A549 treated with AZD2906 at 1 μM for 4 hours (cell line): ENCODE measurements at places on chromosomes 2 and 18. TPM values are rescaled to one million over a fixed set of nuclear protein-coding genes. Genes with fewer than 3 reads are reported as not detected.

IL1RN gene
- total RNA-seq = 0.16 to 0.37 TPM (median 0.33 TPM) in 5 replicates

OSR1 gene
- total RNA-seq = 7.3 to 9.7 TPM (median 7.4 TPM) in 5 replicates

FLACC1 gene
- total RNA-seq = 0.14 to 0.20 TPM (median 0.17 TPM) in 3 of 5 replicates, not detected in the others

UNC80 gene
- not detected in 5 replicates for total RNA-seq

DNAH7 gene
- 0.66 to 1.6 TPM (median 0.91 TPM) in 5 replicates for total RNA-seq

POTEI gene
- total RNA-seq = 0.01 TPM in 1 of 5 replicates, not detected in the others
